NCI-H1694 (cell line): ENCODE measurements at places on chromosomes 5 and 9.

- no peak for DNase-seq
Measured at GRCh38 chr9:127049044-127049443, 73.4 kb downstream of the ANGPTL2 start.

GRCh38 chr5:14118551-14119320 is 24.4 kb upstream of the TRIO start:
- no peak for DNase-seq

DNA sequence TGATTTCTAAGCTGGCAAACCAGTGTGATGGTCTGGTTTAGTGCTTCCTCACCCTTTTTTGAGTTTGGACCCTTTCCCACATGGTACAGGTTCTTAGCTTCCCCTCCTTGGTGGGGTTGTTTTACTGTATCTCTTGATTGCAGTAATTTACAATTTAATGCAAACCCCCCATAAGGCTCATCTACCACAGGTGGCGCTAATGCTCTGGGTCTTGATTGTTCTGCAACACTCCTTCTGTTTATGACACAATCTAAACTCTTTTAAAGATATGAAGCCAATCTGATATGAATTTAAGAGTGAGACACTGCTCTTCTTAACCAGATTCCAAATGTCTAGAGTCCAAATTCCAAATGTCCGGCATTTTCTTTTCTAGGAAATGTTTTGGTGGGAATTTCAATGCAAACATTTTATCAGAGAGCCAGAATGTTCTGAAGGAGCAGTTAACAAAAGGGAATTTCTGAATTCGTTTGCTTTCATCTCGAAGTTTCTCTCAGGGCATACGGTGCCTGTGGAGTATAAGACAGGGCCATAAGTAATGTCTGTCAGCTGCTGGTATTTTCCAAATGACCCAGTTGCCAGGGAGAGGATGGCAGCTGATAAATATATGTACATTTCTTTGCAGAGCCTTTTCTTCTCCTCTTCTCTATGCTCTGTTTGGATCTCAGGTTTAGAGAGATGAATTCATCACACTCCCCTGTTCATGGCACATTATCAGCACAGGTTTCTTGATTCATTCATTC is 246.8 kb downstream of the ARHGAP26 start:
- peak; percentile 76 for DNase-seq

- no peak for DNase-seq
Measured at GRCh38 chr5:141872496-141873356, 5.5 kb downstream of the PCDH1 start.

DNA sequence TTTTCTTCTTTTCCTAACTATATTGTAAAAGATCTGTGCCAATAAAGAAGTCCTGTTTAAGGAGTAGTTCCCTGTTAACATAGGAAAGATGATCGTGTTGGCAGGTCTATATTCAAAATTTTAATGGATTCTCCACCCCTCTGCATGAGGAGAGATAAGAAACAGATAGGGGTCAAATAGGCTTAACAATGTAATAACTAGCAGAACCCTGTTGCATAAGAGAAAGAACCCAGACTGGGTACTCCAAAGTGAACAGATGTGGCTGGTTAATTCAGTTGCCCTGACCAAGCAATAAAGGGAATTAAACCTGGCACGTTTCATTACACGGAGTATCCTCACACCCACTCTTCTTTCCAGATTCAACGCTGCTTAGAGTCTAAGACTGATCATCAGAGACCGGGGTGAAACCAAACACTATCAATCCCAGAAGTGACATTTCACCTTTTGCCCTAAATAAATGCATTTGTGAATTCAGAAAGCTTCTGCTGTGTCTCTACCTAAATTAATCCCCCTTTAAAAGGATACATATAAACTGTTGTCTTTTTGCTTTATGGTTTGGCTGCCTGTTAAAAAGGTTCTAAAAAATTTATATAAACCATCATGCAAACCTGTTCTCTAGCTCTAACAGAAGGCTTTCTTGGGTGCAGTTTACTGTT is 1276.9 kb upstream of the WWC1 start:
- no peak for DNase-seq

GRCh38 chr5:44389823-44390143 is 563 bp upstream of the FGF10 start:
- no peak for DNase-seq

GRCh38 chr5:137365126-137365865 is 133.8 kb downstream of the SPOCK1 start:
- no peak for DNase-seq

GRCh38 chr5:172941067-172941516 is 18.1 kb upstream of the RPL26L1 start:
- DNase-seq, result peak; percentile 22

GRCh38 chr5:163915481-163915961 is 410.1 kb downstream of the MAT2B start:
- DNase-seq, result peak; percentile 41

DNA sequence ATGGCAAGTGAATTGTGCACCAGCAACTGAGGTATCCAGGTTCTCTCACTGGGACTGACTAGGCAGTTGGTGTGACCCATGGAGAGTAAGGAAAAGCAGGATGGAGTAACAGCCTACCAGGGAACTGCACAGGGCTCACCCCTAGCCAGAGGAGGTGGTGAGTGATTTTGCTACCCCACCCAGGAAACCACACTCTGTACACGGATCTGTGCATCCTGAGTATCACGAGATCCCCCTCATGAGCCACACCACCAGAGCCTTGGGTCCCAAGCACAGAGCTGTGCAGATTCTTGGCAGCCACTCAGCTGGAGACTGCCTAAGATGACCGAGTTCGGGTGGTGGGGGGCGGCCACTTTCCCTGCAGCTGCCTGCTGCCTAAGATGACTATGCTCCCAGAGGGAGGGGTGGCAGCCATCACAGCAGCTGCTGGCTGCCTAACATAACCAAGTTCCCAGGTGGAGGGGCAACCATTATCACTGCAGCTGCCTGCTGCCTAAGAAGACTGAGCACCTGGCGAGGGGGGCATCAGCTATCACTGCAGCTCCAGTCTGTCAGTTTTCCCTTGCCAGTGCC is 48.4 kb upstream of the EFNA5 start:
- no peak for DNase-seq

GRCh38 chr9:136031741-136032730 is 63.1 kb downstream of the NACC2 start:
- no peak for DNase-seq

DNA sequence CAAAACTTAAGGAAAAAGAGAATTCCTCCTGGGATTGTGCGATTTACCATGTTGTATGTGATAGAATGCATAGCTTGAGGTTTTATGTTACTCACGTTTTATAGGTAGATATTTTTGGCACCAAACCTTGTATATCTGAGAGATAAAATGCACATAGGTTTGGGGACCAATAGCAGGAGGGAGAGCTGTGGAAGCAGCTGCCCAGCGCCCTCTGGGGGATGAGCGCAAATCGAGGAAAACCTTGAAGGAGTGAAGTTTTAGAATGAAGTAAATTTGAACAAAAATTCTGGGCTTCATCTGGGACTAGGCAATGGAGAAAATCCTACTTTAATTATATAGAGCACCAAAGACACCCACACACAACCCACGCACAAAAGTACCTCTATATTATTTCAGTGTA is 197.0 kb downstream of the ADCY2 start:
- DNase-seq, result peak; percentile 23

- no peak for DNase-seq
Measured at GRCh38 chr9:94610181-94610606, 16.6 kb upstream of the FBP2 start.

DNA sequence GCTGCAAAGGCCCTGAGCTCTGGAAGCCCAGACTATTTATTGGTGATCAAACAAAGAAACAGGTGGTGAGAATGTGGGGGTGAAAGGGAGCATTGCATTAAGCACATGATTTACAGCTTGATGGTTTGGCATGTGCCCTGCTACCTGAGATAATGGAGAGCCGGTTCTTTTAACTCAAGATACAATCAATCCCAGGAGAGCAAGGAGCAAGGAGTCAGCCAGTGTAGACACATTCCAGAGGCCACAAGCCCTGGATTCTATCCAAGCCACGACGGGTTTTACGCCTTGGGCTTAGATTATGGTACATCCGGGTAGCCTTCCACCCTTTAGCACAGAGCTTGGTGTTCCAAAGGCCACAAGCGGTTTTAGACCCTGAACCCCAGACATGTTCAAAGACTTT is 292.2 kb downstream of the CYLC2 start:
- no peak for DNase-seq

DNA sequence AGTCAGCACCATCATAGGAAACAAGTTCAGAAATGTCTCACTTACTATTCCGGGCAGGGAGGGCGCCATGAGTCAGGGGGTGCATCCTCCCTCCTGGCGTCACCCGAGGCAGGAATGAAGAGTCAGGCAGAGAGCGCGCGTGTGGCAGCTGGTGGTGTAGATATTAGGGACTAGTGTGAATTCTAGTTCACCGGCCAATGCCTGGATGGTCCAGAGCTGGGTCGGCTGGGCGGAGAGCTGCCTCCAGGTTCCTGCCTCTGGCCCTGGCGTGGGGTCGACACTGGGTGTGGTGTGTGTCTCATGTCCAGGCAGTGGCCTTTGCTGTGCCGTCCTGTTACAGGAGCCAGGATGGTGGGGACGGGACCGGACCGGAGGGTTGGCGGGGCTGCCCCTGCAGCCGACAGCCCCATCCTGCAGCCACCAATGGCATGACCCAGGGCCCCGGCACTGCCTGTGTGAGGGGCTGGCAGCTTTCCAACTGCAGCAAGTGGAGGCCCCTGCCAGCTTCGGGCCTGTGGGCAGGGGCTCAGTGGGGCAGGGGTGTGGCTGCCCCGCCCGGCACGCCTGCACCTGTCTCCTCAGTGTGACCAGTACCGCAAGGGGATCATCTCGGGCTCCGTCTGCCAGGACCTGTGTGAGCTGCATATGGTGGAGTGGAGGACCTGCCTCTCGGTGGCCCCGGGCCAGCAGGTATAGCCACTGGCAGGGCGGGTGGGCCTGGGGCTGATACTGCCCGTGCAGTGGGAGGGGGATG is 9.1 kb downstream of the DIPK1B start:
- DNase-seq, result no peak

GRCh38 chr5:109479260-109479860 is 69.6 kb upstream of the PJA2 start:
- DNase-seq, result peak; percentile 4

DNA sequence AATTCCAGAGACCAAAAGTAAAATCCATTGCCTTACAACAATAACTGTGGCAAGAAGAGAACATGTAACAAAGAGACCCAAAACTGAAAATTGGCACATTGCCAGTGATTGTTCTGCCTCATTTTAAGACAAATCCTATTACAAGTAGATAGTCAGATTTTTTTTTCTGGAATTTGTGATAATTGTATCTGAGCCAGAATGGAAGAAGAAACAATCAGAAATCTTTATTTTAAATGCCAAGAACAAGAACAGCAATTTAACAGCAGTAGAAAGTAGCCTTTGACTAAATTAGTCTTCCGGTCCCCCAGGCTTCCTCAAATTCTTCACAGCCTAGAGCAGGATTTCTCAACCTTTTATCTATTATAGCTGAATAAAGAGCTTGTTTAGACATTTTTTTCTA is 106.7 kb upstream of the PTPN3 start:
- DNase-seq, result no peak

- no peak for DNase-seq
Measured at GRCh38 chr5:7770436-7770835, 80.5 kb downstream of the CFAP90 start.

DNA sequence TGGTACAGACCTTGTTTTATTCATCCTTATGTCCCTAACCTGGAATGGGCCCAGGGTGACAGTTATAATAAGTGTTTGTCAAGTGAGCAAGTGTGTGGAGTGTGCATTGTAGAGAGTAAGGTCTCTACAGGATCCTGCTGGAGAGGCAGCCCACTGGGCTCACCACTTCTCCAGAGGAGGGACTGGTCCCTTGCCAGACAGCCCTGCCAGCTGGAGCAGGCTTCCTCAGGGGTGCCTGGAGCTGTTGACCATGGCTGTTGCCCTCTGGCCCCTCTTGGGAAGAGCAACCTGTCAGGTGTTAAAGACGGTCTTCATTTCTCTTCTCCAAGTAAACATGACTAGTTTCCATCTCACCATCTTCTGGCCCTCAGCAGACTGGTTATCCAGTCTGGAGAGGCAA is 20.0 kb downstream of the IRF1 start:
- DNase-seq, result no peak

GRCh38 chr9:75850459-75851200 is 39.8 kb upstream of the PCSK5 start:
- no peak for DNase-seq

DNA sequence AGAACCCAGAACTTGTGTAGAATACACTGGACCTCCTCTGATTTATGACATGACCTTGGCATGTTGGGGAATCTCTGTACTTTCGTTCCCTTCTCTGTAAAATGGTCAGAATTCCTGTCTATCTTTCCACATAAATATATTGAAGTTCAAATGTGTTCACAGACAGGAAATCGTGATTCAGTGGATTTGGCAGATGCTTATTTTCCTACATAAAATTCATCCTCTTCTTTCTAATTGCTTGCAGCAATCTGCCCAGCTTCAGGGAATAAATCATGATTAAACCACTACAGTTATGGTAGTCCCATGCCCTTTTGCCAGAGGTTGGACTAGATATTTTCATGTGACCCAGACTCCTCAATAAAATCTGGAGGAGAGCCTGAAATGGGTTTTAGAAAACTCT is 52.1 kb upstream of the ARL15 start:
- DNase-seq, result no peak

DNA sequence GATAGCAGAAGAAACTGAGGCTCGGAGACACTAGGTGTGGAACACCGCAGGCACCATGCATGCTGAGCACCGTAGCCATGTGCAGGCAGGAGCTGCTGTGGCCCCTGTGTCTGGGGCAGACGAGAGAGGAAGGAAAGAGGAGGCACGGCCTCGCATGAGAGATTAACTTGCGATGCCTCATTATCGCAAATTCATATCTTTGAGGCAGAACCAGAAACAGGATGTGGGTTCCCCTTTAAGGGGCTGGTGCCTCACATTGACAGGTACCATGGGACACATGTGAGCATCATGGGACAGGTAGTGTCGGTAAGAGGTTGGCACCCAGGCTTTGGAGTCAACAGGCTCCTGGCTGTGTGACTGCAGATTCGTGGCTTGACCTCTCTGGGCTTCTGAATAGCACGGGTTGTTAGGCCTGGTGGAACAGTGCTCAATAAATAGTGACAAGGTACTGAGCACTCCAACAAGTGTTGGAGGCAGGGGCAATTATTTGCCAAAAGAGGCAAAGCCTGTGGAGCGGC is 40.8 kb downstream of the NAIF1 start:
- DNase-seq, result no peak

DNA sequence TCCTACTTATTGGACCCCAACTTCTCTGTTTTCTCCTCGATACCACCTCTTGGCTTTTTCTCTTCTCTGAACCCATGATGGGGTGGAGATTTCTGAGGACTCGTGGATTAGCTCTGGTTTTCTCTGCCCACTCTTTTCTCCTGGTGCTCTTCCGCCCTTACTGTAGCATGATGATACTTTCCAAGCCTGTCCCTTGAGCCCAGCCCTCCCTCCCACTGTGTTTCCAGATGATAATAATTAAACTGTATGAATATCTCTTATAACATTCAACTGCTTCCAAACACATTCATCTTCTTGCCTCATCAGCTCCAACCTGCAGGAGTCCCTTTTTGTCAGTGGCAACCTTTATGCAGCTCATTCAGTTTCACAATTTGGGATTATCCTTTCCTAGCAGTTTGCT is 494.2 kb upstream of the KLF4 start:
- no peak for DNase-seq
